ENCODE measurements at places on chromosomes 16 and 17.

- no peak for DNase-seq
Measured at GRCh38 chr16:15988268-15989013, 39.0 kb downstream of the ABCC1 start.

GRCh38 chr16:353404-354290 lies 1.1 kb upstream of the AXIN1 start:
- no peak for DNase-seq

DNA sequence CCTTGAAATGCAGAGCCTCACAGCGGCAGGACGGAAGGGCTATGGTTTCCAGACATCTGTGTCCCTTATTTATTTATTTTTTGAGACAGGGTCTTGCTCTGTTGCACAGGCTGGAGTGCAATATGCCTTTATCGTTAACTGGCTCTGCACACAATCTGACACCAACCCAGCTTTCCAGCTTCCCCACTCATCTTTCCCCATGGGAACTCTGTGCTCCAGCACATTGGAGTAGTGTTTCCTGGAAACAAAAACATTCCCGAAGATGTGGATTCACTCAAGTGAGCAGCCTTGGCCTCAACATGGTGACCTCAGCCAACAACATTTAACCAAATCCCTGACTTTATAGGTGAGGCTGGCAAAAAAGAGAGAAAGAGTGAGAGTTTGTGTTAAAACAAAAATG lies 307.1 kb downstream of the TMEM114 start:
- no peak for DNase-seq

DNA sequence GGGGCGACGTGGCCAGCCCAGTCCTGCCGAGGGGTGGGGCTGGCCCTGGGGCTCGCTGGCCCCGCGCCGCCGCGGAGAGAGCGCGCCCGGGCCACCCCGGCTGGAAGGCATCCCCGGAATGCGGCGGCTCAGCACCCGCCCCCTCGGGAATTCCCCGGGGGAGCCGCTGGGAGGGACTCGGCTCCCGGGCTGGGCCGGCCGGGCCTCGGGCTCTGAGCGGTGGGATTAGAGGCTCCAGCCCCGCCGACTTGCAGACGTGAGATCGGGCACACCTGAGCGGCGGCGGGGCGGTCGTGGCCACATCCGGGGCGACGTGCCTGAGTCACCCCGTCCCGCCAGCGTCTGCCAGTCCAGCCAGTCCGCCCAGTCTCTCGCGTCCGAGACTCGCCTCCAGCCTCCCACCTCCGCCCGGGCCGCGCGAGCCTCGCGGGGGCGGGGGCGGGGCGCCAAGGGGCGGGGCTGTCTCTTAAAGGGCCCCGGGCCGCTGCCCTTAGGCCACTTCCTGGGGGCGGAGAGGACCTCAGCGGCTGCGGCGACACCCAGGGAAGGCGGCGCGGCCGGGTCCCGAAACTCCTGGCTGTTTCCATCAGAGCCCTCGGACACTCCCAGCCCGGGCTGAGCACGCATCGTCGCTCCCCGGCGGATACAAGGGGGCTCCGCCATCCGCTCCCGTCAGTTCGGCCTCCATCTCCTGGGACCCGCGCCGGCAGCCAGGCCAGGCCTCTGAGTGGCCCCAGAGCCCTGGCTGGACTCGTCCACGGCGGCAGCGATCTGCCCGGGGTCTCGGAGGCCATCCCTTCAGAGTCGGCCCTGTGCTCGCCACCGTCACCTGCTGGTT lies at the start of gene KCTD11:
KCTD11 (plus strand) TSS at position 498 of the 838 bp plus-strand sequence.
- peak; percentile 74 for DNase-seq

DNA sequence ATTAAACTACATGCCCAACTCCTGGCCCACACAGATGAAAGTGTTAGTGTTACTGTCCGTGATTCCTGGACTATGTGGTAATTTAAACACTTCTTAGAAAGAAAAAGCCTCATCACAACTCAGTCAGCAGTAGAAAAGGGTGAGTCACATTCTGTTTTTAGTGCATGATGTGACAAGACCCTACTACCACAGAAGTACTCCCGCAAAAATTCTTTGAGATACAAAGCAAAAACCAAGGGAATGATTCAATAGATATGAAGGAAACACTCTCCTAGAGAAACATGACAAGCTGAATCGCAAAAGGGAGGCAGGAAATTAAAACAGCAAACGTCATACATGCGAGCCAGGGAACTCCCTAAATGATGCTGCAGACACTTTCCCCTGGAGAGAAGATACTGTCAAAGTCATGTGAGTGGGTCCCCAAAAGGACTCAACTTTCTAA lies 14.4 kb downstream of the SNN start:
- no peak for DNase-seq

GRCh38 chr16:2715519-2715918 lies 4.5 kb downstream of the PRSS27 start:
- no peak for DNase-seq

DNA sequence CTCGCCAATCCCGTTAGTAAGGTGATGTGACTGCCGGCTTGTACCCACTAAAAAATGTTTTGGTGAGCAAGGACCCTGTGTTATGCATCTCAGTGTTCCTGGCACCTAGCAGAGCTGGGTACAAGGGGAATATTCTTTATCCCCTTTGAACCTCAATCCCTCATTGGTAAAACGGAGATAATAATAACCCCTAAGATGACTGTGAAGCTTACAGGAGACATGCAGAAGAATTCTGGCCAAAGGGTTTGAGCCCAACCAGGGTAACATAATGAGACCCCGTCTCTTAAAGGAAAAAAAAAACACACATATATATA lies 896 bp downstream of the GGA2 start:
- no peak for DNase-seq

- no peak for DNase-seq
Measured at GRCh38 chr17:28704219-28704858, 7.3 kb downstream of the PROCA1 start.

- DNase-seq = no peak
Measured at GRCh38 chr17:81097943-81098308, 63.0 kb downstream of the BAIAP2 start.

- DNase-seq = no peak
Measured at GRCh38 chr17:76556765-76557367, 17.0 kb downstream of the PRCD start.

DNA sequence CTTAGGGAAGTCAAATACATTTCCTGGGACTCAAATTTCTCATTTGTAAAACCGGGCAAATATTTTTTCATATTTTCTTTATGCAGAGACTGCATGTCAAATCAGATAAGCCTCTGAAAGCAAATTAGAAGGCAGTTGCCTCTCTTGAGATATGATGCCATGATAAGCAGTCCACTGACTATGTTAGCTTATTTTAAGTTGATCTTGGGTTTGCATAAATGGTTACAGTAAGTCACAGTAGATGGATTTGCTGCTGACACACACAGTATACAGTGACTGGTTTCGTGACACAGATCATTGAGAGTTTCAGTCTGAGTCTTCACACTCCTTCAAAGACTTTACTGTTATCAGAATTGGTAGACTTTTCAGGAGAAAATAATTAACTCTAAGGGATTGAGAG lies 927.6 kb upstream of the CDH8 start:
- DNase-seq = no peak

DNA sequence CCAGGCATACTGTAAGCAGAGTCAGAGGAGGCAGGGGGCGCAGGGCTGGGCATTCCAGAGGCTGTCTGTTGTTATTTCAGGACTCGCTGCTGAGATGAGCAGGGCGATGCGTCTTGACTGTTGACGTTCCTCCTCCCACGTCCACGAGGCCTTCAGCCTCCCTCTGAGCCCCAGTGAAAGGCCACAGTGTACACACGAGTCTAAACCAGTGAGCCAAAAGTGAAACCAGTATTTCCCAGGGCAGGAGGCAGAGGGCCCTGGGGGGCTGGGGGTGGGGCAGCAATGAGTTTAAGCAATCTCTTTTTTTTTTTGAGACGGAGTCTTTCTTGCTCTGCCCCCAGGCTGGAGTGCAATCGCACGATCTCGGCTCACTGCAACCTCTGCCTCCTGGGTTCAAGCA lies 21.5 kb downstream of the SMTNL2 start:
- no peak for DNase-seq

DNA sequence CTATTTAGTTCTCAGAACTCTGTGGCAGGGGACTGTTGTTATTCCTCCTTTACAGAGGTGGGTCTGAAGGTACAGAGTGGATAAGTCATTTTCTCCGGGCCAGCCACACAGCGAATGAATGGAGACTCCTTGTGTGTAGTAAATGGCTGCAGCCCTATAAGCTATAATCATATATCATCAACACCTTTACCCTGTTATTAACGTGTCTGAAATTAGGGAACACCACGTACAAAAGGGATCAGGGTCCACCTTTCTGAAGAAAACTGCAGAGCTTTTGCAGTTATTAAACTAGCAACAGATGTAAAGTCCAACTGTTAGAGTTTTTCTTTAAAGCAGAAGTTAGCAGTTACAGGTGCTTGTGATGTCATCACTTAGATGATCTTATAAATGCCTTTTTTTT lies 696.7 kb downstream of the MAF start:
- no peak for DNase-seq
